ENCODE measurements at places on chromosomes 12 and 14.

GRCh38 chr12:47799357-47799955 is 20.2 kb downstream of the HDAC7 start:
- no peak for DNase-seq

- DNase-seq: no peak
Observed at GRCh38 chr14:103716091-103716801, 636 bp downstream of the ZFYVE21 start.

DNA sequence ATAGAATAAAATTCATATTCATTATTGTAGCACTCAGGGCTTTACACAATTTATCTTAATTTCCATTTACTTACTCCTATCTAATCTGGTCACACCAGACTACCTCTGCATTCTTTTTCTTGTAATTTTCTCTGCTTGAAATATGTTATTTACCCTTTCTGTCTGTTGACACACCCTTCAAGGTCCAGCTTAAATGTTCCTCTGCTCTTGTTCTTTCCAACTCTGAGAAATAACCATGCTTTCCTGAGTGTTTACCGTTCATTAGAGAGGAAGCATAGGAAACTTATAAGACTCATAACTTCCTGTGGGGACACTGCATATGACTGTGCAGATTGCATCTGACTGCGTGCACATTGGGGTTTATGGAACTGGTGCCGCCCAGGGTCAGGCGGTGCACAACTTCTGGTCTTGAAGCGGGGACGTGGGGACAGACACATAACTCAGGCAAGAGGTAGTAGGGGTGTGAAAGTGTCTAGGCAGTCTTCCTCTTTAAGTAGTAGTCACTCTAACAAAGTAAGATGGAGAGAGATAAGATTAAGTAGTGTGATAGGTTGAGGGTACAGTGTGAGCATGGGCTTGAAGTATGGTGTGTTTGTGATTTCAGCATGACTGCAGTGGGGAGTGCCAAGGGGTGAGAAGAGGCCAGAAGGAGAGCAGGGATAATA is 42.6 kb upstream of the FOXJ2 start:
- no peak for DNase-seq

DNA sequence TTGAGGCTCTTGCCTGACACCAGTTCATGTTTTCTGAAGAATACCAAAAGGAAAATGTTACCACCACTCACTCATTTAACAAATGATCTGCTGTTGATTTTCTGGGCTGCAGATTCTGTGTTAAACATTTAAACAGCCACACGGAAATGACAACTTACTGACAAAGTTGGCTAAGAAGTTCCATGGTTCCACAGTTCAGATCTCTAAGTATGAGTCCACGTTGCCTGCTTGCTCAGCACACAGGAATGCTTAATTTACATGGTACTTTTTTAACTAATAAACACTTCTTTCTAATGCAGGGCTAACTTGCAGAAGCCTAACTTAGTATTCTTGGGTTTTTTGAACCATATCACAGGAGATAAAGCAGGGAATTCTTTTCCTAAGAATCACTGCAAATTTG is 34.7 kb downstream of the PTGER2 start:
- no peak for DNase-seq

DNA sequence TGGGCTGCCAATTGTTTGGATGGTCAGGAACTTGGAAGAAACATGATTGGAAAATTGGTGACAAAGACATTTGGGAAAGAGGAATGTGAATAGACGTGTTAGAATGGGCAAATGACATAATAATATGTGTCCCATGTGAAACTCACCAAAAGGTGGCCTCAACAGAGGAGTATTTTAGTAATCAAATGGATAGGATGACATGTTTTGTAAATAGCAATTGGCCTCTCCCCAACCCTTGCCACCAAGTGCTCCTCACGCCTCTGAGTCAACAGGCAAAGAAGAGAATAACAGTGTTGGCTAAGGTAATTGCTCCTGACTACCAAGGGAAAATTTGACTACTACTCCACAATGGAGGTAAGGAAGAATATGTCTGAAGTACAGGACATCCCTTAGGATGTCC is 81.4 kb downstream of the ATXN7L3B start:
- no peak for DNase-seq

DNA sequence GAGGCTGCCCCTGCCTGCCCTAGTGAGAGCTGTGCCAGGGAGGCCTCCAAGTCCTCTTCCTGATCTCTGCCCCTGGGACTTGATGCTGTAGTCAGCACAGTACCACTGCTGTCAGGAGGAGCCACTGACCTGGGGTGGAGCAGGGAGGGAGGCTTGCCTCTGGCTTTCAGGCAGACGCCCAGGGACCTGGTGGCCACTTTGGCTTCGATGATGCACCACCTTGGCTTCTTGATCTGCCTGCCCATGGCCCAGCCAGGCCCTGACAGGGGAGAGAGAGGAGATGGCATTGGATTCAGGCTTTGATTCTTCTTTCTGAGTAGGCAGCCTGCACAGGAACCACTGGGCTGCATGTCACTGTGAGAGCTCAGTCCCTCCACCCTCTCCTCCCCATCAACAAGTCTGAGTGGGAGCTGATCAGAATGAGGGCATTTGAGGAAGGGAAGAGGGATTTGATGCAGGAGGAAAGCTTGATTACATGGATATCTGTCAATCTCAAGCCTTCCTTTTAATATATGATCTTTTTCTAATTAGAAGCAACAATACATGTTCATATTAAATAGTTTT is 24.7 kb downstream of the TMEM63C start:
- no peak for DNase-seq

Measured in cerebellar nuclear complex (tissue), 1 donor.